Glutamatergic neuron (in vitro differentiated cells): ENCODE measurements at places on chromosomes 2 and 18.

DNA sequence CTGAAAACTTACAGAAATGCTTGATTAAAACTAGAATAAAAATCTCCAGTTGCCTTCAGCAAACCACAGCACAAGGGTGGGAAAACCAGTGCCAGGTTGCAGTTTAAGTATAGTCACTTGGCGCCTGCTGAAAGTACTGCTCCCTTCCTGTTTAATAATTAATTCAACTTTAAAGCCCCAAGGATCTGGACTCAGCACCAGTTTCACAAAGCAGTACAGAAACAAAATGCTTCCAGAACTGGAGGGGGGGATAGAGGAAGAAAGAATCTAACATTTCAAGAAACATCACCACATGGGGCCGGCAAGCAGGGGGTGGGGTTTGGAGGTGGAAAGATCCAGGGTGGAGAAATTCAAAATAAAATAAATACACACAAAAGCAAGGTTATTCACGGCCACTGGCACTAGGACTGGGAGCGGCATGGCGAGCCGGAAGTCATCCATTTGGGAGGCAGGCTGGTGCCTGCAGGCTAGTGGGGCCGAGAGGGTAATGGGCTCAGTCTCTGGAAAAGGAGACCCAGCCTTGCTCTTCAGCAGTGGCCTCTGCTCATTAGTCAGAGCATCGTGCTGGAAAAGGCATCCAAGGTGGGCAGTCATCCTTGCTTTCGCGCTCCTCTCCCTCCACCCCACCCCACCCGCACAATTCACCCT lies 85.8 kb downstream of the POU3F3 start:
- no peak for DNase-seq

- no peak for DNase-seq
These were observed 78.6 kb downstream of the ANKRD44 start for GRCh38 chr2:197232010-197232409.

DNA sequence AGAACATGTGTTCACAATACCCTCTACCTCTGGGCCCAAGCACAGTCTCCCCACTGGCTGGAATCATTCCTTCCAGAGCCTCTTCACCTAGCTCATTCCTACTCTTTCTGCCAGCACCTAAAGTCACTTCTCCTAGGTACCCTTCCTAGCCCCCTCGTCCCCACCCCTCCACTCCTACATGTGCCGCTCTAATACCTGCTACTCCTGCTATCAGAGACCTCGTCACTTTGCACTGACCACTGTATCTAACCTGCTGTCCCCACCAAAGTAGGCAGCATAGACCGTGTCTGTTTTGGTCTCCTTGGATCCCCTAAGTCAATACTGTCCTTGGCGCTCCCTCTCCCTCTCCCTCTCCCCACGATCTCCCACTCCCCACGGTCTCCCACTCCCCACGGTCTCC lies 53.2 kb upstream of the PKDCC start:
- no peak for DNase-seq

DNA sequence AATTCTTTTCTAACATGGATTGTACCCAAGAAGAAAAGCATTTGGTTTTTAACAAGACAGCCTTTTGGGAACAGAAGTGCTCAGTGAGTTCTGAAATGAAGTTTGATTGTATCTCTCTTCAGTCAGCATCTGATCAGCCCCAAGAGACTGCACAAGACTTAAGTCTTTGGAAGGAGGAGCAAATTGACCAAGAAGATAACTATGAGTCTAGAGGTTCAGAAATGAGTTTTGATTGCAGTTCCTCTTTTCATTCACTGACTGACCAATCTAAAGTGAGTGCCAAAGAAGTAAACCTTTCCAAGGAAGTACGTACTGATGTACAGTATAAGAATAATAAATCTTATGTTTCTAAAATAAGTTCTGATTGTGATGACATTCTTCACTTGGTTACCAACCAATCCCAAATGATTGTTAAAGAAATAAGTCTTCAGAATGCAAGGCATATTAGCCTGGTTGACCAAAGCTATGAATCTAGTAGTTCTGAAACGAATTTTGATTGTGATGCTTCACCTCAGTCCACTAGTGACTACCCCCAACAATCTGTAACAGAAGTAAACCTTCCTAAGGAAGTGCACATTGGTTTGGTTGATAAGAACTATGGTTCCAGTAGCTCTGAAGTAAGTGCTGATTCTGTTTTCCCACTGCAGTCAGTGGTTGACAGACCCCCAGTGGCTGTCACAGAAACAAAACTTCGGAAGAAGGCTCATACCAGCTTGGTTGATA lies 31.2 kb downstream of the ZDBF2 start:
- DNase-seq: no peak

DNA sequence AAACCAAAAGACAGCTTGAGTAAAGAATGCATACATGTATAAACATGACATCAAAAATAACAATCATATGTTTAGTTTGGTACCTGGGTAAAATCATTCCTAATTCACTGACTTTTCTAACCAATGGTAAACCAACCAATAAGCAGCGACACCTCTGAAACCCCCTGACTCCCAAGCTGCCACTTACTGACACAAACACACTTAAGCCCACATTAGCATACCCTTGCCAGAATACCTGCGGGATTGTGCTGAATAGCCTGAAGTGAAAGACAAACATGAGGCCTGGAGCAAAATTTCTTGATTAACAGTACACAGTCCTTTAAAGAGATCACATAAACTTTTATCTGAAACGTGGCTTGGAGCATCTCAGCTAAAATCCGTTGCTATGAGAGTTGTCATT lies 902.9 kb downstream of the TMEM182 start:
- DNase-seq: no peak

DNA sequence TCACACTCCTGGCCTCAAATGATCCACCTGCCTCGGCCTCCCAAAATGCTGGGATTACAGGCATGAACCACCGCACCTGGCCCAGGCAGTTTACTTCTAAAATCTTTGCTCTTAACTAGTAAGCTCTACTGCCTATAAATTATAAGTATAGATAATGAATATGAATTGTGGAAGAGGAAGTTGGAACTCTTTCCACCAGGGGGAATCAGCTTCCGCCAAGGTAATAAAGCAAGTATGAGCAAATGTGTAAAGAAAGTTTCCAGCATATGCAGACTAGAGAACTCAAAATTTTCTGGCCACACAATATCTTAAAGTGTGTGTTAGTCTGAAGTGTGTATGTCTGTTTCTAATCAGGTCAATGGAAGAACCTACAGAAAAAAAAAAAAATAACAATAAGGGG lies 68.1 kb downstream of the RMDN2 start:
- DNase-seq: no peak

GRCh38 chr2:233002829-233003657 lies 10.0 kb downstream of the NGEF start:
- DNase-seq: no peak

DNA sequence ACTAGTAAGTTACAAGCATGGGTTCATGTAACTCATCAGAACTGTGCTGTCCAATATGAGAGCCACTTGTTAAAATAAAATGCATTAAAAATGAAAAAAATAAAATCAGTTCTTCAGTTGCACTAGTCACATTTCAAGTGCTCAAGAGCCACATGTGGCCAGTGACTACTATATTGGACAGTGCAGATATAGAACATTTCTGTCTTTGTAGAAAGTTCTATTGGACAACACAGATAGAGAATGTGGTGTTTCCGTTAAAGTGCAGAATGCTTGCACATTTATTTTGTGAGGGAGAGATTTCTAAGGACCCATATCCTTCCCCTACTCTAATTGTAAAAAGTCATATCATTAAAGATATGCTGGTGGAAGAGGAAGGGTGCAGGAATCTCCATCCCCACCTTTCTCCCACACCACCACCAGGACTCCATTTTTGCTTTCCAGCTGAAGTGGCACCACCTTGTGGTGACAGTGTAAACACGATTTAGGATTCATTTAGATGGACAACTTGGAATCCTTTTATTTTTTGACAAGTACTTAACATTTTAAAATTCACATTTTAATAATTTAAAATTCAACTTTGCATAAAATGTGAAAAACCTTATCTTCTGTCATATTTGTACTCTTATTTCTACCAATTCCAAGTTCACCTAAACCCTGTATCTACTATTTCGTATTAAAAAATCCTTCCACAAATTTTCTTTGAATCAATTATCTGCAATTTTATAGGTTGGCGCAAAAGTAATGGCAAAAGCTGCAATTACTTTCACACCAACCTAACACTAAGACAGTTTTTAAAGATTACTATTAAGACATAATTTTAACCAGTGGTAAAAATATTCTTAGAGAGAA lies 9.4 kb upstream of the CD302 start:
- DNase-seq: peak; percentile 44

DNA sequence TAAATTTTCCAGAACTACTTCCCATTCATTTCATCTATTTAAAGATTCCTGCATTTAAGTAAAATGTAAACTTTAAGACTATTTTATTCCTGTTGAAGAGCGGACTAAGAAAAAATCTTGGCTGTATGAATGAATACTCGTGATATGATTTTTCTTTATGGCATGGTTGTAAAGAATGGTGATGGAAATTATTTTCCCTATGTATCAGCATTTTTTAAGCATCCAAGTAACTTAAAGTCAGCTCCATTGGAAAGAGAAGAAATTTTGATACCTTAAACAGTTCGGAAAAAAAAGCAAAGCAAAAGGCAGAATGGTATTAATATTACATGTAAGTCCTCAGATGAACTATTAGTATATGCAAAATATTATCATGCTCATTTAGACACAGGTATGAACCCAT lies 58.9 kb downstream of the VWC2L start:
- DNase-seq: no peak
